Chondrocyte (in vitro differentiated cells): ENCODE measurements at places on chromosomes 12 and 14. TPM values are rescaled to one million over a fixed set of nuclear protein-coding genes. Genes with fewer than 3 reads are reported as not detected.

DNA sequence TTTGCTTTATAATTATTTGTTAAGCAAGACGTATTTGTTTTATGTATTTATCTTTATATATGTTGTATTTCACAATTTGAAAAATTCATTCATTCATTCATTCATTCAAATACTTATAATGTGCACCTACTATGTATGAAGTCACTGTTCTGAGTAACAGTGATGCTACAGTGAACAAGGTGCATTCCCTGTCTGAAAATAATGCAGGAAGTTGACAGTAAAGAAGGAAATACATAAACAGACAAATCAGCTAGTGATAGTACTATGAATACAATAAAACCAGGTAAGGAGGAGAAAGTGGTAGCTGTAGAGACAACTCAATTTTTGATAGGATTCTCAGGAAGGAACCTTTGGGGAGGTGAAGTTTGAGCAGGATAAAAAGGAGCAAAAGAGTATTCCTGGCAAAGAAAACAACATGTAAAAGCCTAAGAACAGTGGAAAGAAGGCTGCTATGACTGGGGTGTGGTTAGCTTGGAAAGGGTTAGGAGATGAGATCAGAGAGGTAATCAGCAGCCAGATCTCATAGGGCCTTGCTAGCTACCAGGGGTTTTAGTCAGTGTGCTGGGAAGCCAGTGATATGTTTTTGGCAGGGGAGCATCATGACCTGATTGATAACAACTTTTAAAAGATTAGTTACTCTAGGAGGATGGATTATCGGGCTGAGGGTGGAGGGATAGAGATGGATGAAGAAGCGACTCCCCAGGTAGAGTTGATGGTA is 17.4 kb downstream of the BICDL1 start:
- no peak overlapping the region for H3K4me3 ChIP-seq
- H3K4me1 ChIP-seq = no peaks in the 10 kb centered on the region
- peaks cover 44% of the 10 kb centered on the region for H3K27me3 ChIP-seq

Gene PLA2G1B
- total RNA-seq = 0.42 to 1.1 TPM in 2 of 3 replicates, not detected in the other

Gene HCAR3
- not detected in 3 replicates for total RNA-seq

Gene SMOC1
- 0.41 to 1.7 TPM (median 1.1 TPM) in 3 replicates for total RNA-seq
